ENCODE measurements at places on chromosomes 5 and 9.

- H3K27ac ChIP-seq: no peak overlapping the region
- H3K4me3 ChIP-seq: no peak overlapping the region
- H3K4me1 ChIP-seq: no peaks in the 10 kb centered on the region
These were observed 492.2 kb downstream of the NR2F1-AS1 start for GRCh38 chr5:93088592-93089389.

GRCh38 chr5:10172247-10172646 lies 77.4 kb downstream of the ATPSCKMT start:
- no peak overlapping the region for H3K27ac ChIP-seq
- H3K27me3 ChIP-seq: no peaks in the 10 kb centered on the region

GRCh38 chr5:127885176-127885575 lies 182.0 kb downstream of the CCDC192 start:
- no peaks in the 10 kb centered on the region for H3K36me3 ChIP-seq
- no peak for DNase-seq
- H3K4me3 ChIP-seq: no peak overlapping the region

- peaks cover 89% of the 10 kb centered on the region for H3K36me3 ChIP-seq
- DNase-seq: no peak
- H3K27ac ChIP-seq: peak overlapping the region; percentile 71
- H3K27me3 ChIP-seq: no peaks in the 10 kb centered on the region
These were observed 31.6 kb downstream of the LMNB1 start for GRCh38 chr5:126808521-126808988.

- no peak for DNase-seq
- no peaks in the 10 kb centered on the region for H3K4me1 ChIP-seq
- no peak overlapping the region for H3K27ac ChIP-seq
- H3K27me3 ChIP-seq: no peaks in the 10 kb centered on the region
These were observed 10.7 kb downstream of the WNK2 start for GRCh38 chr9:93194641-93195040.

GRCh38 chr5:132065951-132066701 lies 5.7 kb downstream of the IL3 start:
- peak; percentile 35 for DNase-seq
- H3K27me3 ChIP-seq: no peaks in the 10 kb centered on the region
- no peaks in the 10 kb centered on the region for H3K36me3 ChIP-seq
- H3K4me3 ChIP-seq: no peak overlapping the region

DNA sequence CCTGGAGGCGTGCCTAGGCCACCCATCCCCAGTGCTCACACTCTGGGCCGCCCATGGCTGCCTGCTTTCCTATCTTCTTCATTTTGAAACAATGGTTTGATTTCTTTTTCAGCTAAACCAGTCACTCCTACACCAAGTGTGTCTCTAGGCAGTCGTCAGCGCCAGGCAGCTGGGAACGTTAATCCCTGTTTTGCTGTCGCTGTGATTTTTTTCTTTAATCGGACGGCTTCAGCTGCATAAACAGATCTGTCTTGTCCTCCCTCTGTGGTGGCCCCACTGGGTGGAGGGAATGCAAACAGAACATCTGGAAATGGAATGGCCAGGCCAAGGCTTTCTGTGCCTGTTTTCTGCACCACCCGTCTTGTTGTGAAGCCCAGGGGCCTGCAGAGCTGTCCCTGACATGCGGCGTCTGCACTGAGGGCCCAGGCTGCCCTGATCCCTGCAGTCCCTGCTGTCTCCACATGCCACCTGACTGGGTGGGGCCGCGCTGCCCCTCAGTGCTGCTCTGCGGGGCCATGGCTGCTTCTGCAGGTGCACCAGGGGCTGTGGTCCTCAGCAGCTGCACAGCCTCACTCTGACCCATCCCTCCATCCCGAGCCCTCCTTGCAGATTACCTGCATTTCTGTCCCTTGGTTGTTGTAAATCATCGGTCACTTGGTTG lies 51.5 kb downstream of the WNK2 start:
- no peaks in the 10 kb centered on the region for H3K36me3 ChIP-seq
- no peak overlapping the region for H3K27ac ChIP-seq
- no peak for DNase-seq

DNA sequence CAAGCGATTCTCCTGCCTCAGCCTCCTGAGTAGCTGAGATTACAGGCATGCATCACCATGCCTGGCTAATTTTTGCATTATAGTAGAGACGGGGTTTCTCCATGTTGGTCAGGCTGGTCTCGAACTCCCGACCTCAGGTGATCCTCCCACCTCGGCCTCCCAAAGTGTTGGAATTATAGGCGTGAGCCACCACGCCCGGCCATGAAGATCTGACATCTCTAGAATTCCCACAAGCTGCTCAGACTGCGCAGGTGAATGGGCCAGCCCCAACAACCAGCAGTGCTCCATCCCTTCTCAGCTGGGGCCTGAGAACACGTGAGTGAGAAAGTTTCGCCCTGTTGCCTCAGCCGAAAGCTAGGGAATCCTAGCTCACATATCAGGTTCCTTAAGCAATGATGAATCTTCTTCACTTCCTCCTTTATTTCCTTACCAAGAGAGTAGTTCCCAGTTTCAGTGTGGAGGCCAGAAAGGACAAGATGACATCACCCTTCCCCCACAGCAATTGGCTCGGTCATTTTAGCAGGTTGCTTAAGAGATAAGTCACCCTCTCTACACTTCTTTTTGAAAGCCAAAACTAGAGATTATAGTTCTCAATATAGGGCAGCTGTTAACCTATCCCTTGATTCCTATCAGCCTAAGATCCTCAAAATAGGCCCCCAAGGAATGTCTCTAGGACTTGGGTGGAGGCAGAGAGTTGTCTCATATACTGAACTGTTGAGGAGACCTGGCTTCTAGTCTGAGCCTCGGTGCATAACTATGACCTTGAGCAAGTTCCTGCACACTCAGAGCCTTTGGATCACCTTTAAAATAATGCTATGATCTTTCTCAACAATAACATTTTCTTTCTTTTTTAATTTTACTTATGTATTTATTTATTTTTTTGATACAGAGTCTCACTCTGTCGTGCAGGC lies 23.9 kb upstream of the PPP2CA start:
- no peak overlapping the region for H3K27ac ChIP-seq
- H3K4me3 ChIP-seq: no peak overlapping the region
- H3K27me3 ChIP-seq: no peaks in the 10 kb centered on the region
- no peak for DNase-seq

- H3K4me3 ChIP-seq: no peak overlapping the region
- H3K4me1 ChIP-seq: peaks cover 10% of the 10 kb centered on the region
- H3K36me3 ChIP-seq: peaks cover 4% of the 10 kb centered on the region
- H3K27ac ChIP-seq: no peak overlapping the region
- no peak for DNase-seq
- H3K27me3 ChIP-seq: peaks cover 2% of the 10 kb centered on the region
These were observed 2.4 kb upstream of the TERT start for GRCh38 chr5:1297243-1297642.

DNA sequence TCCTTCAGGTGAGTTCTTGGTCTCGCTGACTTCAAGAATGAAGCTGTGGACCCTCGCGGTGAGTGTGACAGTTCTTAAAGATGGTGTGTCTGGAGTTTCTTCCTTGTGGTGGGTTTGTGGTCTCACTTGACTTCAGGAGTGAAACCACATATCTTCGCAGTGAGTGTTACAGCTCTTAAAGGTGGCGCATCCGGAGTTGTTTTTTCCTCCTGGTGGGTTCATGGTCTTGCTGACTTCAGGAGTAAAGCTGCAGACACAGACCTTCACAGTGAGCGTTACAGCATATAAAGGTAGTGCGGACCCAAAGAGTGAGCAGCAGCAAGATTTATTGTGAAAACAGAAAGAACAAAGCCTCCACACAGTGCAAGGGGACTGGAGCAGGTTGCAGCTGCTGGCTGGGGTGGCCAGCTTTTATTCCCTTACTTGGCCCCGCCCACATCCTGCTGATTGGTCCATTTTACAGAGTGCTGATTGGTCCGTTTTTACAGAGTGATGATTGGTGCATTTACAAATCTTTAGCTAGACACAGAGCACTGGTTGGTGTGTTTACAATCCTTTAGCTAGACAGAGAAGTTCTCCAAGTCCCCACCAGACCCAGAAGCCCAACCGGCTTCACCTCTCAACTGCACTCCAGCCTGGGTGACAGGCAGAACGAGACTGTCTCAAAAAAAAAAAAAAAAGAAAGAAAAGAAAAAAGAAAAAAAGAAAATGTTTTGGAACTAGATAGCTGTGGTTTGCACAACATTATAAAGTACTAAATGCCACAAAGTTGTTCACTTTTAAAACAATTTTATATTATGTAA lies 9.1 kb upstream of the ERMP1 start:
- peaks cover 68% of the 10 kb centered on the region for H3K4me1 ChIP-seq
- H3K4me3 ChIP-seq: peak overlapping the region; percentile 63
- peak overlapping the region; percentile 86 for H3K27ac ChIP-seq
- H3K27me3 ChIP-seq: no peaks in the 10 kb centered on the region
- peak; percentile 75 for DNase-seq

- H3K36me3 ChIP-seq: no peaks in the 10 kb centered on the region
- DNase-seq: no peak
- no peak overlapping the region for H3K4me3 ChIP-seq
- no peaks in the 10 kb centered on the region for H3K27me3 ChIP-seq
These were observed 2.8 kb downstream of the SARDH start for GRCh38 chr9:133735415-133735775.

GRCh38 chr9:74771672-74772071 lies 116.0 kb downstream of the TRPM6 start:
- peaks cover 31% of the 10 kb centered on the region for H3K27me3 ChIP-seq
- no peaks in the 10 kb centered on the region for H3K36me3 ChIP-seq

- no peak for DNase-seq
- no peak overlapping the region for H3K4me3 ChIP-seq
- H3K36me3 ChIP-seq: no peaks in the 10 kb centered on the region
- no peaks in the 10 kb centered on the region for H3K4me1 ChIP-seq
- H3K27me3 ChIP-seq: no peaks in the 10 kb centered on the region
These were observed 480.3 kb upstream of the CD180 start for GRCh38 chr5:67676863-67677262.

GRCh38 chr9:137049544-137050449 lies 3.8 kb upstream of the NPDC1 start:
- H3K27me3 ChIP-seq: peaks cover 57% of the 10 kb centered on the region
- no peak overlapping the region for H3K4me3 ChIP-seq
- peak; percentile 68 for DNase-seq
- H3K36me3 ChIP-seq: no peaks in the 10 kb centered on the region
- H3K27ac ChIP-seq: no peak overlapping the region

DNA sequence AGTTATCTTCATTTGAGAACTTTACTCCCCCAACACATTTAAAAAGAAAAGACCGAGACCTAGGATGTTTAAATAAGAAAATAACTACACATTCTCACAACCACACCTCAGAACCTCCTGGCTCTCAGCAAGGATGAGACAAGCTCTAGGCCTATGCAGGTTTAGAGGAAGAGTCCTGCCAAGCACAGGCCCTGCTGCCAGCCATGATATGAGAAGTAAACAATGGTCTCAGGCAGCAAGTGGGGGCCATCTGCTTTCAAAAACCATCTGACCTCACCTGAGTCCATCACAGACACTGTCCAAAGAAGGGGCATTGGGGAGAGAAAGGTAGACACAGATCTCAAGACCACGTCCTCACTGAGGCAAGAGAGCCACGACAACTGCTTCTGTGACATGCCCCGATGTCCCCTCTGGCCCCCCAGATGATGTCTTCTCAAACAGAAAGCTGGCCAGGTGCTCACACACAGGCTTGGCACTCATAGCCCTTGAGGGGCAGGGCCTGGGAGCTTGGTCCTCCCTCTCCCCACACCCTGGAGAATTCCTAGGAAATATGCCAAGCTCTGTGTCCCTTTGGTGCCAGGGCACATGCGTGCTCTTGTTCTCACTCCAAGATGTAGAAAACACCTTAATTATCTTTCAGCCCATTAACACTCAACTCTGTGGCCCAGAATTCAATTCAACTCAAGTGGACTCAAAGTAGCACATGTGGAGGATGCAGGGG lies 150.4 kb downstream of the FSTL4 start:
- peaks cover 9% of the 10 kb centered on the region for H3K4me1 ChIP-seq
- no peaks in the 10 kb centered on the region for H3K27me3 ChIP-seq
- no peak for DNase-seq
- no peak overlapping the region for H3K27ac ChIP-seq

GRCh38 chr5:9343146-9343850 lies 202.6 kb downstream of the SEMA5A start:
- no peaks in the 10 kb centered on the region for H3K36me3 ChIP-seq
- H3K27ac ChIP-seq: no peak overlapping the region
- H3K4me1 ChIP-seq: no peaks in the 10 kb centered on the region
- DNase-seq: no peak
- H3K27me3 ChIP-seq: no peaks in the 10 kb centered on the region

DNA sequence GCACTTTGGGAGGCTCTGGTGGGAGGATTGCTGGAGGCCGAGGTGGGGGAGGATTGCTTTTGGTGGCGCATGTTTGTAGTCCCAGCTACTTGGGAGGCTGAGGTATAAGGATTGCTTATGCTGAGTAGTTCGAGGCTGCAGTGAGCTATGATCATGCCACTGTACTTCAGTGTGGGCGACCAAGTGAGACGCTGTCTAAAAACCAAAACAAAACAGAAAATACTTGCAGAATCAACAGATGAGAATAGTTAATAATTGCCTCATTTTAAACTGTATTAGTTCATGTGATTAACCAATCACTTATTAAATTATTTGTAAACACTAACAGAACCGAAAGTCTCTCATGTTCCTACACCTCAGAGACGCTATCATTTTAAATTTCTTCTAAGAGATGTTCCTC lies 118.1 kb downstream of the CCDC171 start:
- no peak overlapping the region for H3K27ac ChIP-seq
- H3K4me3 ChIP-seq: no peak overlapping the region
- DNase-seq: no peak
- no peaks in the 10 kb centered on the region for H3K27me3 ChIP-seq

DNA sequence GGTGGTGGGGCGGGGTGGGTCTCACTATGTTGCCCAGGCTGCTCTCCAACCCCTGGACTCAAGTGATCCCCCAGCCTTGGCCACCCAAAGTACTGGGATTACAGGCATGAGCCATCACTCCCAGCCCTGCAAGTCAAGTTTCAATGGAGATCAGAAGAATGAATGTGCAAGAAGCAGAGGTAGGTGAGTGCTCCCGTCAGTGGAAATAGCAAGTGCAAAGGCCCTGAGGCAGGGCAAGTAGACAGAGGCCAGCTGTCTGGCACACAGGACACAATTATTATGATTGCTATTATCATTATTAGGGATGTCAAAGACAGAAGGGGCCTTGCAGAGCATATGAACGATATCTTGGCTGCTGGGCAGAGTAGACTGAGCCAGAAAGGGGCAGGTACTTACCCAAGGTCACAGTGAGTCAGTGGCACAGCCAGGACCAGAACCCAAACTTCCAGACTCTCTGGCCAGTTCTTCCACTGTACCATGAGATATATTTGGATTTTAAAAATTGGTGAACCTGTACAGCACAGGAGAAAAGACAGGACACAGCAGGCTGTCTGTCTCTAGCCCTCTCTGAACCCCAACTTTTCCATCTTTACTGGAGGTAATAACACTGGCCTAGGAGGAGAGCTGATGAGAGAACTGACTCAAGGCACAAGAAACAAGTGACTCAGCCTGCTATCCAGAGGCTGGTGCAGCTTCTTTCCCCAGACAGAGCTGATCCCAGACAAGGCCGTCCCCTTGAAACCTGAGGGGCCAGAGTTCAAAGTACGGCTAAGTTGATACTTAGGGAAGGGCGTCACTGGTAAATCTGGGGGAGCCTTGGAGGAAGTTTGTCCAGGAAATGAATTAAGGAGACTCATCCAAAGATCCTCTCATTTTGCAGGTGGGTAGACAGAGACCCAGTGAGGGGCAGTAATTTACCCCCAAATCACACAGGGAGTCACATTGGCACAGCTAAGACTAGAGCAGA lies 1.4 kb downstream of the HDHD3 start:
- no peaks in the 10 kb centered on the region for H3K27me3 ChIP-seq
- H3K36me3 ChIP-seq: peaks cover 30% of the 10 kb centered on the region
- peak overlapping the region; percentile 84 for H3K4me3 ChIP-seq

GRCh38 chr9:534886-535285 lies 306.6 kb upstream of the DMRT1 start:
- H3K4me1 ChIP-seq: peaks cover 5% of the 10 kb centered on the region
- DNase-seq: no peak
- no peaks in the 10 kb centered on the region for H3K36me3 ChIP-seq
- H3K27ac ChIP-seq: no peak overlapping the region
